ENCODE measurements at places on chromosomes 13 and 19.
A peak's percentile ranks its signal among the peaks of the same experiment; 100 is the strongest.

GRCh38 chr13:97506511-97506910 is 72.5 kb downstream of the RAP2A start:
- DNase-seq, result peak; percentile 51

DNA sequence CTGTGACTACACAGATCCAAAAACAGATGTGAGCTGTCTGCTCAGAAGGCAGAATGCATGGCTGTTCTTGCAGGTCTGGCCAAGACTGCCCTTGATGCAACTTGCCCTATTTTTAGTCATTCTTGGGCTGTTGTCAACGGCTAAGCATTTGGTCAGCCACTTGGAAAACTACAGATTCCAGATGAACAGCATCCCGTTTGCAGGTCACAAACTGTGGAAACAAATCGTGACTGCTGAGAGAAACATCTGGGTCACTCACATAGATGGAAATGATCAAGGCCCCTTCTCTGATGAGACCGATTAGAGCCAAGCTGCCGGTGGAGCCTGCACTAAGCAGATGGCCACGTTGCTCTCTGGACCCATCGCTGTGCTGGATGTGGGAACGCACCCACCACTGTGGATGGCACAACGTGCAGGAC is 15.4 kb upstream of the METTL21C start:
- DNase-seq, result no peak

GRCh38 chr13:97366172-97366688 is 67.7 kb upstream of the RAP2A start:
- DNase-seq, result no peak

DNA sequence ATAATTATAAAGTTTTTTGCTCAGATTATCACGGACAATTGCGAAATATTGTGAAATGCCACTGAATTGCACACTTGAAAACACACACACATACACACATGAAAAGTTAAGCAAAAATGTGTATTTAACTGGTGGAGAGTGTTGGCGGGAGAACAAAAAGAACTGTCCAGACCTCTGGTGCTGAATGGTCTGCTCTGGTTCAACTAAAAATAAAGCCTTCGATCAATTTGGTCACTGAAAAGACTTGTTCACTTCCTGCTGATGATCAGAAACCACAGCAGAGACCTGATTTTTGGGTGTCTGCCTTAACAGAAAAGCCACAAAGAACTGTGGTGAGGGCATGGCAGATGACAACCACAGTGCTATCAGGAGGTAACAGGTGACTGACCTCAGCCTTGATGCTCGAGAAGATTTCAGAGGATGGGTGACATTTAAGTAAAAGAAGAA is 4.0 kb upstream of the IGFL1 start:
- DNase-seq, result no peak

DNA sequence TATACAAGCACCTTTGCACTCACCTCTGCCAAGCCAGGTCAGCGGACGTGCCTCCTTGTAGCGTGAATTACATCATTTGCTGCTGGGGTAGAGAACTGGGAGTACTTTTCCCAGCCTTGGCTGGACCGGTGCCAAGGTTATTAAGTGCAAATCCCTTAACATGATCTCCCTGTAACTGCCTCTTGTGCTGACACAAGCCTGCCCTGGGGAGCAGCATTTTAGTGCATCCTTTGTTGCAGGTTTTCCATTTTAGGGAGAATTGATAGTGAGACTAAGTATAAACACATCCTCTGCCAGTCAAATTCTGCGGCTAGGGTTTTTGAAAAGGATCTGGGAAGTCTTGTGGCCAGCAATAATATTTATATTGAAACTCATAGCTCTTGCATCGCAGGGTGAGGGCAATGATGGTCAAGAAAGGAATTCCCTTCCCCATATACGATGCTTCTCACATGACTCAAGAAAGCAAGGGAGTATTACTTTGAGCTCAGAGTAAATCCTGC is 32.7 kb upstream of the DCLK1 start:
- DNase-seq, result peak; percentile 63

- DNase-seq, result no peak
These were observed 202.5 kb downstream of the NUFIP1 start for GRCh38 chr13:44786756-44787155.

- no peak for DNase-seq
These were observed at the start of gene KMT2B for GRCh38 chr19:35717665-35718344. Gene KMT2B (plus strand): TSS chr19:35718003. CDS start chr19:35718019, 16 bp downstream.

GRCh38 chr13:108708921-108709320 is 79.5 kb downstream of the MYO16 start:
- no peak for DNase-seq

DNA sequence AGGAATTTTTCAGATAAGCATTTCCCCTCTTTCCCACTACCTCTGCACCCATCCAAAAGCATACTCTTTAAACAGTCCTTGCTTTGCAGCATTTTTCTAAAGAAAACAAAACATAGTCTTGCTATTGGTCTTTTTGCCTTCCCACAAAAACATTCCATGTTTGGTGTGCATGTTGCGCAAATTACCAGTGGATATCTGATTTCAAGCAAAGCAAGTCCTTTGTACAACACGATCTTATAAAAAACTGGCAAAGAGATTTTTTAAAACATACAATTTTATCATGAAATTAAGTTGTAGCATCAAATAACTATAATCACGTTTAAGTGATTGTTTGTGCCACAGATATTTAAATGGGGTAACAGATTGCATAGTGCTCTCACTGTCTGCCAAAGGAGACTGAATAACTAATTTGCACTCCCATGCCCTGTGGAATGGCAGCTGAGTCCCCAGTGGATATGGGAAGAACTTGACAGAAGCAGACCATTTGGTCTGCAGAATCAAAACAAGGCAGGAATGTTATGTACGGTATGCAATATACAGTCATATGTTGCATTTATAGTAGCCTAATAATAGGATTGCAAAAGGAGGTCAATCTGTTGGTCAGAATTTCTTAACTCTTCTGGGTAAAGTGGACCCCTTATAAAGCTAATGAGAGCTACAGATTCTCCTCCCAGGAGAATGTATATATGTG is 285.7 kb downstream of the TBC1D4 start:
- peak; percentile 8 for DNase-seq

DNA sequence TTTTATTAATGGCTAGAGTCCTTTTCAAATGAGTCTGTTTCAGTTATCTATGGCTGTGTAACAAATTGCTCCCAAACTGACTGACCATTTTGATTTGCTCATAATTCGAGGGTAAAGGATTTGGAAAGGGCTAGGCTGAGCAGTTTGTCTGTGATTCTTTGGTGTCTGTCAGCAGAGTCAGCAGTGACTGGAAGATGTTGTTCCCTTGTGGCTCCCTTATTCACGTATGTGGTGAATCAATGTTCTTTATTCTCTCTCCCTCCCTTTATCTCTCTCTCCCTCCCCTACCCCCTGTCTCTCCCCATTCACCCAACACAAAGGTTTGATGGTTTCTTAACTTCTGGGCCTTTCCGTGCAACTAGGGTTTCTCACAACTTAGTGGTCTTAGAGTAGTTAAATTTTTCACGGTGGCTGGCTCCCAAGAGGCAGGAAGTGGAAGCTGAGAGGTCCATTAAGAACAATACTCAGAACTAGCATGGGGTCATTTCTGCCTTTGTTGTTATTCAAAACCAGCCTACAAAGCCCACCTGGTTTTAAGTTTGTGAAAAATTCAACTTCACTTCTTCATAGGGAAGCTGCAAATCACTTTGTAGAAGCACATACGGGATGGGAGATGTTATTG is 772.5 kb upstream of the SLITRK1 start:
- DNase-seq, result no peak

DNA sequence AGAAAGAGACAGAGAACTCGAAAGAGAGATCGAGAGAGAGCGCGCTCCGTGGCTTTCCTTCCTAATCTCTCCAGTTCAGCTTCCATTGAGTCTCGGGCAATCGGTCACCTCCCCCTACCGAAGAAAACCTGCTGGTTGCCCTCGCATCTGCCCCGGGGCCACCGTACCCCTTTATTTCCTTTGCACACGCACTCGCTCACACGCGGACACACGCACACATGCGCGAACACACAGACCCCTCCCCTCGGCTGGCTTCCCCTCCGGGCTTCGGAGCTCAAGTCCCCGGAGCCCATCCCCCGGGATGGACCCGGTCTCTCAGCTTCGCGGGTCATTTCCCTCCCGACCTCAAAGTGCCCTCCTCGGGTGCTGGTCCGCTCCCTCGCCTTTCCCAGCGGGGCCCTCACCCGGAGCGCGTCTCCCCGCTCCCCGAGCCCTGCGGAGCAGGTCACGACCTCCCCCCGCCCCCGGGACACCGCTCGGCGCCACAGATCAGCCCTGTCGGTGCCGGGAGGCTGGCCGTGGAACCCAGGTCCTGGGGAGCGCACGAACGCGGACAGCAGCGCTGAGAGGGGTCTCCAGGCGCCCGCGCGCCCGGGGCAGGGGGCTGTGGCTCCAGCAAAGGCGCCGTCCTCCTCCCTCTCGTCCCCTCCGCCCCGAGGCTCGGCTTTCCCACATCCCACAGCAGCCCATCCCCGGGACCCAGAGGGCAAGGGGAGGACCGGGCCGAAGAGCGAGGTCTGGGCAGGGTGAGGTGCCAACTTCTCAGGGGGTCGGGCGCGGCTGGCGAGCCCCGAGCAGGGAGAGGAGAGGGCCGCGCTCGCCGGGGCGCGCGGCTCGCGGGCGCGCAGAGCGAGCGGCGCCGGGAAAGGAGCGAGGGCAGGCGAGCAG is 1.8 kb downstream of the DACH1 start:
- DNase-seq, result no peak

DNA sequence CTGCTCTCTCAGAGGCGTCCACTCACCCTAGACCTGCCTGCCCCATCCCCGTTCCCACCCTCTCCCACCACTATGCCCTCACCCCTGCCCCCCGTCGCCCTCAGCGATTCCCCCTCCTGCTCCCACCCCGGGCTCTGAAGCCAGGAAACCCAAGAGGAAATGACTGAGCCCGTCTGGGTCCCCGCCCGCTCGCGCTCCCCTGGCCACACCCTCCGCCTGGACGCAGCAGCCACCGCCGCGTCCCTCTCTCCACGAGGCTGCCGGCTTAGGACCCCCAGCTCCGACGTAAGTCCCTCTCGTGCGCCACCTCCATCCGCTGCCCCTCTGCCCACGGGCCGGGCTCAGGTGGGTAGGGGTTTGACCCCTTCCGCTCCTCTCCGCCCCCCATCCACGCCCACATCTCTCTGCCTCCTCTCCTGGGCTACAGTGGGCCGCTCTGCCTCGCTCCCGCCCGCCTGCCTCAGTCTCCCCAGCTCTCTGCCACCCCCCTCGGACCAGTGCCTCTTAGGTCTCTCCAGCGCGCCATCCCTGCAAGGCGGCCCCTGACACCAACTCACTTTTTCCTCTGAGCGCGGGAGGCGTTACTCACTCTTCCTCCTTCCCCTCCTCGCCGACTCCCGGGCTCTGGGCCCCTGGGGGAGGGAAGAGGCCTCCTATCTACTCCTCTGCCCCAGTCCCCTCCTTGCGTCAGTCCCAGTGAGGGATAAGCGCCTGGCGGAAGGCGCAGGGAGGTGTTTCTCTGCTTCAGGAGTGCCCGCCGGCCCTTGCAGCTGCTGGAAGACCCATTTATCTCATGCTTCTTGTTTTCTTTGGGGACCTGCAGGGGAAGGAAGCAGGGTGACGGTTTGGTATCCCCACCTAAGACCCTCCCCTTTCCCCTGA is at the start of gene FXYD5:
TSS of gene FXYD5 (plus strand) at position 211 of the 882 bp plus-strand sequence. CDS start 816 bp downstream, outside the sequence.
- no peak for DNase-seq

DNA sequence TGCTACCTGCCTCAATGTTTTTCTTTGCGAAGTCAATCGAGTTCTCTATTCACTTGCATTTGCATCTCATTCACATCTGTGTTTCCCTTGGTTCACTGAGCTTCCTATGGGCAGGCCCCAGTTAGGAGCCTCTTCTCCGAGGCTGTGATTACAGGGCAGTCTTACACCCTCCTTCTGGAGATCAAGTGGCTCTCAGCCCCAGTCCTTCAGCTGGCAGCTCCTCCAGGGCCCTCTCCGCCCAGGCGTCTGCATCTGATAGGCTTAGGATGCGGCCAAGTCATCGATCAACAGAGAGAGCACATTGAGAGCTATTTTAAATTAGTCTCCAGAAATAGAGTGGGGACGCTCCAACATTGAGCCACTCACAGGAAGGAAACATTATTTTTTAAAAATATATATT is 44.2 kb downstream of the MBNL2 start:
- no peak for DNase-seq

DNA sequence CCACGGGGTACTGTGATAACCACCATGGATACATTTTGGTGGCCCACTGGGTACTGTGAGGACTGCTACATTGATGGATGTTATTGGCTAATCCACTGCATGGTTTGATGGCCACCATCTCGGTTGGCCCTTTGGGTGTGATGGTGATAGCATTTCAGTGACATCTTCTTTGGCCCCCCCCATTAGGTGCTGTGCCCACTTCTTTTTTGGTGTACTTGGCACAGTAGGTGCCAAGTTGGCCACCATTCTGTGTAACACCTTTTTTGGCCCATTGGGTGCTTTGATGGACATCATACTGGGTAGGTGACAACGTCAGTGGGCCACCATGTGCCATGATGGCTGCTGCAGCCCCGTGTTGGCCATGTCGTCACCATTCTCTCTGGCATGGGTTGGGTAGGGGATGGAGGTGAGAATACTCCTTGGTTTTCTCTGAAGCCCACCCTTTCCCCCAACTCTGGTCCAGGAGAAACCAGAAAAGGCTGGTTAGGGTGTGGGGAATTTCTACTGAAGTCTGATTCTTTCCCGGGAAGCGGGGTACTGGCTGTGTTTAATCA is 9.2 kb downstream of the FOXA3 start:
- no peak for DNase-seq

GRCh38 chr19:32269831-32270230 is 75.6 kb upstream of the ZNF507 start:
- no peak for DNase-seq

- DNase-seq, result no peak
These were observed 31.3 kb upstream of the ADGRL1 start for GRCh38 chr19:14237014-14237941.

DNA sequence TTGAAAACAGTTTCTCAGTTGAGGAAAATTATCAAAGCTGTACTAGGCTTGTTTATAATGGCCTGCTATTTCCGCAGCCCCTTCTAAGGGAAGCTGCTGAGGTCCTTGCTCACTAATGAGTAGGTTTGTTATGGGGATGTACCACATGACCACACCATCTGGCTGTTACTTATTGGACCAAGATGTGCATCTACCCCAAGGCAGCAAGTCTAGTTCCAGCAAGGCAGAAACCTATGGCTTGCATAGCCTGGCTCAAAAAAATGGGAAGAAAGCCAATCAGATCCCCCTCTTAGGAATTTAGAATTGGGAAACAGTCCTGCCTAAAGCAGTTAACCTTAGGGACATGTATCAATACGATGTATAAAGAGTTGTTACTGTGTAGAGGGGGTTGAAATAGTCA is 186.5 kb upstream of the SPRY2 start:
- DNase-seq, result no peak

GRCh38 chr13:46905249-46905648 is 8.4 kb upstream of the HTR2A start:
- no peak for DNase-seq

DNA sequence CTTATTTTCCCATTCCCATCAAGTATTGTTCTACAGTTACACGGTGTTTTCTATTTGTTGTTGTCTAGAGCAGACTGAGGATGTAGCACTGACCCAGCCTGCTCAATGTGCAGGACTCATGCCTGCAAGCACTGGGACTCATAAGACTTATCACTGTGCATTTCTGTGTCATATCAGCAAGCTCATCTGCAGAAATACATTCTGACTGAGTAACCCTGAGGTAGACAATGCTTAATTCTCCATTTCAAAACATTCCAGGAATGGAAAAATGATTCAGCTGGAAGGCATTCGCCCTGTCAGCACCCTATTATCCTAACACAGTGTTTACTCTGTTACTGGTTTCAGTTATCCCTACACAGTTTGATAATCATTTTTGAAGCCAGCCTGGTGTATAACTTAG is 2506.4 kb downstream of the PCDH9 start:
- peak; percentile 78 for DNase-seq

- no peak for DNase-seq
These were observed 71.5 kb upstream of the ZNF43 start for GRCh38 chr19:21907516-21907915.

Data from foreskin melanocyte (primary cell).